Smooth muscle cell of the pulmonary artery (primary cell): ENCODE measurements at places on chromosomes 16 and 17. TPM values are rescaled to one million over a fixed set of nuclear protein-coding genes. Genes with fewer than 3 reads are reported as not detected.

AARSD1 gene
- 18.2 and 20.0 TPM in 2 replicates for total RNA-seq

SDK2 gene
- total RNA-seq, result 0.10 and 0.13 TPM in 2 replicates

TBC1D3K gene
- total RNA-seq, result 0.07 TPM in 1 of 2 replicates, not detected in the other

RBFOX1 gene
- total RNA-seq, result not detected in 2 replicates

MGAT5B gene
- 0.10 and 0.33 TPM in 2 replicates for total RNA-seq

ZNF385C gene
- 0.03 TPM in 1 of 2 replicates, not detected in the other for total RNA-seq
